ENCODE measurements at places on chromosomes 13 and 19.

DNA sequence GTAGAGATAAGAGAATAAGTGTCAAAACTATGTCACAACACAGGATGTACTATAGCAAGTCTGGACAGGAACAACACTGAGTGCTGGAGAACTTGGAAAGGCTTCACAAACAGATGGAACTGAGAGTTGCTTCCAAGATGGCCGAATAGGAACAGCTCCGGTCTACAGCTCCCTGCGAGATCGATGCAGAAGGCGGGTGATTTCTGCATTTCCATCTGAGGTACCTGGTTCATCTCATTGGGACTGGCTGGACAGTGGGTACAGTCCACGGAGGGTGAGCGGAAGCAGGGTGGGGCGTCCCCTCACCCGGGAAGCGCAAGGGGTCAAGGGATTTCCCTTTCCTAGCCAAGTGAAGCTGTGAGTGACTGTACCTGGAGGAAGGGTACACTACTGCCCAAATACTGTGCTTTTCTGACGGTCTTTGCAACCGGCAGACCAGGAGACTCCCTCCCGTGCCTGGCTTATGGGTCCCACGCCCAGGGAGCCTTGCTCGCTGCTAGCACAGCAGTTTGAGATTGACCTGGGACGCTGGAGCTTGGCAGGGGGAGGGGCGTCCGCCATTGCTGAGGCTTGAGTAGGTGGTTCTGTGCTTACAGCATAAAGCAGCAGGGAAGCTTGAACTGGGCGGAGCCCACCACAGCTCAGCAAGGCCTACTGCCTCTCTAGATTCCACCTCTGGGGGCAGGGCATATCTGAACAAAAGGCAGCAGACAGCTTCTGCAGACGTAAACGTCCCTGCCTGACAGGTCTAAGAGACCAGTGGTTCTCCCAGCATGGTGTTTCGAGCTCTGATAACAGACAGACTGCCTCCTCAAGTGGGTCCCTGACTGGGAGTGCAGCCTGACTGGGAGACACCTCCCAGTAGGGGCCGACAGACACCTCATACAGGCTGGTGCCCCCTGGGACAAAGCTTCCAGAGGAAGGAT is 46.0 kb downstream of the USP12 start:
- no peak for DNase-seq

- no peak for DNase-seq
Observed at GRCh38 chr13:61761690-61762089, 346.0 kb upstream of the PCDH20 start.

GRCh38 chr19:54792814-54793213 is 10.6 kb upstream of the KIR2DL4 start:
- no peak for DNase-seq

- no peak for DNase-seq
Observed at GRCh38 chr19:32350987-32351348, 5.6 kb downstream of the ZNF507 start.

DNA sequence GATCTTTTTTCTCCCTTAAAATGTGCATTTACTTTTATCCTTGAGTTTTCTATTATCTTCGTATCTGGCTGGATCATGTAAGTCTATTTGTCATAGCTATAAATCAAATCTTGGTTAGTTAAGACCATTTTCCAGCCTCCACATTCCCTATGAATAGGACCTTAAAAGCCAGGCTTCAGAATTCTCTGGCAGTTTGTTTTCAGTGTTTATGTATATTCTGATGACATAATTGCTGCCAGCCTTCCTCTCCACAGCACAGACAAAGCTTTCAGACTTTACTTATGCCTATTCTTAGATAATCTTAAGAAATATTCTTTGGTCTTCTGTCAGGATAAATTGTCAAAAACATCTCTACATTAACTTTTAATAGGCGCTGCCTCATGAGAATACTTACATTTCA is 870.8 kb upstream of the SPRY2 start:
- DNase-seq = no peak

GRCh38 chr13:91020461-91021034 is 326.9 kb upstream of the MIR17HG start:
- no peak for DNase-seq

DNA sequence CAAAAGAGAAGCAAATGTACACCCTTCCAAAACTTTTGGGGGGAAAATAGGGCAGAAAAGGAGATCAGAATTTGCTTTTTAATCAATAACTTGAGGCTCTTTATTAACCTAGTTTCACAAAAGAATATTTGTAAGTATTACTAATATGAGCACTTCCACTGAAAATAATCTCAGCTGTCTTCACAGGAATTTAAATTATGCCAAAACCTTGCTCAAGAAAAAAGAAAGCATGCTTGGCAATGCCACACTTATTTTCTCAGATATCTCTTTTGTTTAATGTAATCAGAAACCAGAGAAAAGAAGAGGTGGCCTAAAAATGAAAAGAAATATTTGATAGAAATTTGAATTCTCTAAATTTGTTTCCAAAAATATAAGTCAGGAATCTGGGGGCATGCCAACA is 234.9 kb upstream of the GPC6 start:
- no peak for DNase-seq

DNA sequence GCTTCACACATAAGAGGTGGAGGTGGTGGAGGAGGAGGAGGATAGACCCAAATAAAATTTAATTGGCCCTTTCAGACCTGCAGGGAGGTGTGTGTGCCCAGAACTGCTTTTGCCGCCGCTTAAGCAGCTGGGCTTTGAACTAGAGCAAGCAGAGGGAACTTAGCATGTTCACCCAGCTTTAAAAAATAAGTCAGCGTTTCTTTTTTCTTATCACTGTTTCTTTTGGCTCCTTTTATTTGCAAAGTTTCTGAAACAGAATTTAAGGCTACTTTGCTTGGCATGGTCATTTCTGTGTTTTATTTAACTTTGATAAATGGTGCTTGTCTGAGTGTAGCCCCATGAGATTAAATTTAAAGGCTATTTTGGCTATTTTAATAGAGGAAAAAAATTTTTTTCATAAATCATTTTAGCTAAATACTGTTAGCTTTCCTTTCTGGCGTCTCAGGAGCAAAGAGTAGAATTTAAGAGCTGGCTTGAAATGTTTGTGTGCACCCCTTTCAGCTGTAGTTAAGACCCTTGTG is 43.3 kb upstream of the RNF113B start:
- DNase-seq = no peak

DNA sequence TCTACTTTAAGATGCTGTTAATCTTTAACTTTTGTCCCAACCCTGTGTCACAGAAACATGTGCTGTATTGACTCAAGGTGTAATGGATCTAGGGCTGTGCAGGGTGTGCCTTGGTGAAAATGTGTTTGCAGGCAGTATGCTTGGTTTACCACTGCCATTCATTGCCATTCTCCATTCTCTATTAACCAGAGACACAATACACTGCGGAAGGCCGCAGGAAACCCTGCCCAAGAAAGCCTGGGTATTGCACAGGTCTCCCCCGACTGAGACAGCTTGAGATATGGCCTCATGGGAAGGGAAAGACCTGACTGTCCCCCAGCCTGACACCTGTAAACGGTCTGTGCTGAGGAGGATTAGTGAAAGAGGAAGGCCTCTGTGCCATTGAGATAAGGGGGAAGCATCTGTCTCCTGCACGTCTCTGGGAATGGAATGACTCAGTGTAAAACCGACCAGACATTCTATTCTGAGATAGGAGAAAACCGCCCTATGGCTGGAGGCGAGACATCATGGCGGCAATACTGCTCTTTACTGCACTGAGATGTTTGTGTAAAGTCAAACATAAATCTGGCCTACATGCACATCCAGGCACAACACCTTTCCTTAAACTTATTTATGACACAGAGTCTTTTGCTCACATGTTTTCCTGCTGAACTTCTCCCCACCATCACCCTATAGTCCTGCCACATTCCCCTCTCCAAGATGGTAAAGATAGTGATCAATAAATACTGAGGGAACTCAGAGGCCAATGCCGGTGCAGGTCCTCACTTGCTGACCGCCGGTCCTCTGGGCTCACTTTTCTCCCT is 13.1 kb upstream of the ZNF888 start:
- no peak for DNase-seq

DNA sequence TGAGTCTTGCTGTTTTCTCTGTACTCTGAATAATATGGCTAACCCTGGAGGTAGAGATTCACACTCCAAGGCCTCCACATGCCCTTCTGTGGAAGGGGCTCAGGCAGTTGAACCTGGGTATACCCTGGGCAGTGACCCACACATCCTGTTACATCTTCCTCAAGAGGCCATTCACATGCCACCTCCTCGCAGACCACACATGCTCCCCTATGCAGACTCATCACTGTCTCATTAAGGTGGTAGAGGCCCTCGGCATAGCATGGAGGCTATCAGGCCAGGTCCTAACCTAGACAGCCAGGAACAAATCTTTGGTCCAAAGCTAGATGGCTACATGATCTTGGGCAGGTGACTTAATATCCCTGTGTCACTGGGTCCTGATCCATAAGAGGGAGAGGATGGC is 363.9 kb upstream of the ZNF507 start:
- no peak for DNase-seq

GRCh38 chr13:91273675-91274074 is 73.8 kb upstream of the MIR17HG start:
- DNase-seq = no peak

GRCh38 chr13:93727211-93728141 is 500.9 kb downstream of the GPC6 start:
- no peak for DNase-seq

DNA sequence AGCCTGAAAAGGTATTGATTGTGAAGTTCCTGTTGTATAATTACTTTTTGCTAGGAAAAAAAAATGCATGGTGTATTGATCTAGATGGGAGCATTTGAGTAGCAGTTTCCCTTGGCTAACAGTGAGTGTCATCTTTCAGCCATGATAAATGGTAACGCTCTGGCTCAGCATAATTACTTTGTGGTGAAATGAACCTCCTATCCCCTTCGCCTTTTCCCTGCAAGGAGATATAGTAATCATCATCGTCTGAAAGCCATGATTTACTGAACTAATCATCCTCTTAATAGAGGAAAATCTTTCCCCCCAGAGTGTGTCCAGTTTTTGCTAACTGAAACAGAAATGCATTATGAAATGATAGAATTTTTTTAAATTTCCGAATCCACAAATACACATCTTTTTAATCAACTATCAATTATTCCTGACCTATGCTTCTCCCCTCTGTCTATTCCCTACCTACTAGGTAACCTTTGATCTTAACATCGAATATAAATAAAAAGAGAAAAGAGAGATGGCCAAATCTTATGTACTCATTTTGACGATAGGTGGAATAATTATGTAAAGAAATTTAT is 88.7 kb downstream of the MAB21L1 start:
- DNase-seq = no peak

- DNase-seq = no peak
Observed at GRCh38 chr19:30630289-30631032, 258.3 kb downstream of the ZNF536 start.

DNA sequence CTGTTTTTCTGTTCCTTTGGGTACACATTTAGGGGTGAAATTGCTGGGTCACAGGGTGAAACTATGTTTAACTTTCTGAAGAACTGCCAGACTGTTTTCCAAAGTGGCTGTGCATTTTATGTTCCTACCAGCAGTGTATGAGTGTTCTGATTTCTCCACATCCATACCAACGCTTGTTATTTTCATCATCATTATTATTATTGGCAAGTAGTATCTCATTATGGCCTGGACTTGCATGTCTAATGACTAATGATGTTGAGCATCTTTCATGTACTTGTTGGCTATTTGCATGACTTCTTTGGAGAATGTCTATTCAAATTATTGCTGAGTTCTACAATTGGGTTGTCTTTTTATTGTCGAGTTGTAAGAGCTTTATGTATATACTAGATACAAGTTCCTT is 321.8 kb upstream of the HTR2A start:
- DNase-seq = no peak

DNA sequence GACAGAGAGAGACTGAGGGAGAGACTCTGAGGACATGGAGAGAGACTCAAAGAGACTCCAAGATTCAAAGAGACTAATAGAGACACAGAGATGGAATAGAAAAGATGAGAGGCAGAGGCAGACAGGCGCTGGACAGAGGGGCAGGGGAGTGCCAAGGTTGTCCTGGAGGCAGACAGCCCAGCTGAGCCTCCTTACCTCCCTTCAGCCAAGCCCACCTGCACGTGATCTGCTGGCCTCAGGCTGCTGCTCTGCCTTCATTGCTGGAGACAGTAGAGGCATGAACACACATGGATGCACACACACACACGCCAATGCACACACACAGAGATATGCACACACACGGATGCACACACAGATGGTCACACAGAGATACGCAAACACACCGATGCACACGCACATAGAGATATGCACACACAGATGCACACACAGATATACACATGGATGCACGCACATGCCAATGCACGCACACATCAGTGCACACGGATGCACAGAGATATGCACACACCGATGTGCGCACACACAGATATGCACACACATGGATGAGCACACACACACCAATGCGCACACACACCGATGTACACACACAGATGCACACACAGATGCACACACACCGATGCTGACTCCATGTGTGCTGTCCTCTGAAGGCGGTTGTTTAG is 3.3 kb upstream of the F10 start:
- no peak for DNase-seq
